ENCODE measurements at places on chromosomes 13 and 19. TPM values are rescaled to one million over a fixed set of nuclear protein-coding genes. Genes with fewer than 3 reads are reported as not detected.

Gene FFAR3
- not detected for total RNA-seq

Gene RXFP2
- 0.14 TPM for total RNA-seq

Gene GSX1
- total RNA-seq = not detected

Gene TNFRSF19
- 93.2 TPM for total RNA-seq

Gene ZNF829
- 4.4 TPM for total RNA-seq

Gene AP1M2
- 0.22 TPM for total RNA-seq

Gene ZNF492
- not detected for total RNA-seq

Gene ZNF814
- 7.0 TPM for total RNA-seq

Gene PCDH9
- total RNA-seq = under 0.01 TPM

Gene MIPEP
- 33.2 TPM for total RNA-seq

Gene SCEL
- under 0.01 TPM for total RNA-seq

Gene CYP4F2
- total RNA-seq = not detected

Gene IGFL3
- not detected for total RNA-seq

Gene ZNF98
- total RNA-seq = not detected

Gene SCGB2B2
- under 0.01 TPM for total RNA-seq

Gene IFNL1
- total RNA-seq = not detected

Gene ZNF439
- total RNA-seq = 4.0 TPM

Gene ZNF614
- total RNA-seq = 10.9 TPM

Gene TICAM1
- total RNA-seq = 4.6 TPM

Gene SPC24
- 110 TPM for total RNA-seq

Gene SHC2
- 3.5 TPM for total RNA-seq

Gene CAPS
- total RNA-seq = 4.6 TPM

Gene CYSLTR2
- total RNA-seq = 0.88 TPM

Gene ZNF91
- 12.0 TPM for total RNA-seq

Gene ZNF486
- 8.8 TPM for total RNA-seq
